ENCODE measurements at places on chromosomes 12 and 14.

DNA sequence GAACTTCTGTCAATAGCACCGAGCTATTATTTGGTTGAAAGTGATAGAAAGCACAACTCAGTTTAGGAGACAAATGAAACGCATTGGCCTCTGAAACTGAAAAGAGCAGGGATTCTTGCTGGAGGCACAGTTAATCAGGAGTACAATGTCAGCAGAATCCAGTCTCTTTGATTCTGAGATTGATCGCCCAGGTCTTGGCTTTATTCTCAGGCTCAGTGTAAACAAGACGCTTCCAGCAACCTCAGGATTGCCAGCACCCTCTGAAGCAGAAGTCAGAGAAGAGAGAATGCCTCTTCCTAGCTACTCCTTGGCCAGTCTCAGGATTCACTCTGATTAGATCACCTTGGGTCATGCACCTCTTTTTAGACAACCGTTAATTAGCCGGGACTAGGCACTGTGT lies 11.8 kb upstream of the OTUB2 start:
- no peak for DNase-seq

DNA sequence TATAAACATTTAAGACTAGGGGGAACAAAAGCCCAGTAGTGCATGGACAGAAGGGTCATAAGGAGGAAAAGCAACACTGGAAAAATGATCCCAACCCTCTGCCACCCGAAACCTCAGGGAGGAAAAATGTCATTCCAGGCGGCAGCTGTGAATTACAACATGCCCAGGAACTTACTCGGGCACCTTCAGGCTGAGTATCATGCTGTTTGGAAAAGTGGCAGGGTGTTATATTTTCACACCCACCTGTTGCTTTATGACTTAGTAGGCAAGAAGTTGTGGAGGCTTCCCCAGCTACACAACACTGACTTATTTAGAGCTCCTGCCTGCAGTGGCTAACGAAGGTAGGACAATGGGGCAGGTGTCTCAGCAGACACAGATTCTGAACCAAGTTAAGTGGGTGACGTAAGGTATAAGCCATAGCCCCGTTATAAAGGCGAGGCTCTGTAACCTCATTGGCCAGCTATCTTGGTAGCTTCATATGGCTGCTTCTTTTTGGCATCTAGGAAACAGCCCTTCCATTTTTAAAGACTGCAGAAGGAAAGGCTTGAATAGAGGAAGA lies 96.1 kb upstream of the IFNG-AS1 start:
- DNase-seq: no peak

DNA sequence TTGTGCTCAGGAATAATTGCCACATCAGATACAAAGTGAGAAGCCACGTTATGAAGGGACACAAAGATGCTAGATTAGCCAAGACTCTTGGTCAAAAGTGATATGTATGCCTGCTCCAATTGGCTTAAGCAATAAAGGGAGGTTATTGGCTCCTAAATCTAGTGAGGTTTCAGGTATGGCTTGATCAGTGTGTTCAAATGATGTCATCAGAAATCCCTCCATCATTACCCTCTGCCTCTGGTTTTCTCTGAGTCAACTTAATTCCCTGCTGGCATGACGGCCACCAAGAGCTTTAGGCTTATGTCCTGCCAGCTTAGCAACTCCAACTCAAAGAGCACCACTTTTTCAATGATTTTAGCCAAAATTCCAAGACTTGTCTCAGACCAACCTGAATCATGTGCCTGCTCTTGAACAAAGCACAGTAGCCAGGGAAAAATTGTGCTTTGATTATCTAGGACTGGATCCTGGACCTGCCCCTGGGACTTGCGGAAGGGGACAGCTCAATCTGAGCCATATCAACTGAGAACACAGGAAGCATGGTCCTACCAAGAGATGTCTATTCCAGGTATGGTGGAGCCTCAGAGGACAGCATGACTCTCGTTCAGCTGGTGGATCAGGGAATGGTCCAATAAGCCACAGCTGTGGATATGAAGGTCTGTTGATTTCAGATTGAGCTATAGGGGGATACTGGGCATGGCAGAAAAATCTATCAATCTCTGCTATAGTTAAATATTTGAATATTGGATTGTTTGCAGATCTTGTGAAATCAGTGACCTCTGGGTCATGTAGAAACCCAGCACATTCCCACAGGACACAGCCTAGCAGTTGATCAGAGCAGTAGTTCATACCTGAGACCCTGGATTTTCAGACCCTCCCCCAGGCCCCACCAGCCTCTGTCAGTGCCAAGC lies 16.1 kb upstream of the P2RX7 start:
- no peak for DNase-seq

- DNase-seq: no peak
Measured at GRCh38 chr12:51430196-51430895, 5.7 kb downstream of the SLC4A8 start.
